ENCODE measurements at places on chromosomes 6 and 20. TPM values are rescaled to one million over a fixed set of nuclear protein-coding genes. Genes with fewer than 3 reads are reported as not detected.

- no peak for DNase-seq
- no peaks in the 10 kb centered on the region for H3K27me3 ChIP-seq
- H3K4me1 ChIP-seq = peaks cover 22% of the 10 kb centered on the region
- H3K36me3 ChIP-seq = peaks cover 30% of the 10 kb centered on the region
These were observed 4.6 kb downstream of the MAD2L1BP start for GRCh38 chr6:43639984-43640800.

DNA sequence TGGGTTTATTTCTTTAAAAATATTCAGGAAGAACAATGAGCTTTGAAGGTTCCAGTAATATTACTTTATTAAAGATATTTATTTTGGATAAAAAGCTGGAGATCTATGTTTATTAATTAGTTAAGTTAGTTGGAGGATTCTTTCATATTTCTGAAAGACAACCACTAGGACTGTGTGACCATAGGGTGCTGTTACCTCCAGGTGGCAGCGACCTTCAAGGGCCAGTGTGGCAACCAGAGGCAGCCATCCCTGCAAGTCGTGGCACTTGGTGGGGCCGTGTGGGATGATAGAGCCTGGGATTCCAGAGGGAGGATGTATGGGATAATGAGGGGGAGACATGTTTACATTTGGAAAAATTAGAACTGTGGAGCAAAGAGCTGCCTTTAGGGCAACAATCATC, 95.5 kb upstream of the SCP2D1 start:
- peaks cover 7% of the 10 kb centered on the region for H3K4me1 ChIP-seq
- H3K27ac ChIP-seq = no peak overlapping the region
- peaks cover 13% of the 10 kb centered on the region for H3K36me3 ChIP-seq
- H3K27me3 ChIP-seq = no peaks in the 10 kb centered on the region

PCK1 gene
- 0.17 TPM for total RNA-seq

NAPB gene
- 13.3 TPM for total RNA-seq

Data from WTC11 (cell line).